Mucosa of gallbladder (tissue), 1 donor: ENCODE measurements at places on chromosomes 1 and 21. TPM values are rescaled to one million over a fixed set of nuclear protein-coding genes. Genes with fewer than 3 reads are reported as not detected.

GRCh38 chr1:119651133-119651532, 3.1 kb upstream of the ZNF697 start:
- no peak for DNase-seq

DNA sequence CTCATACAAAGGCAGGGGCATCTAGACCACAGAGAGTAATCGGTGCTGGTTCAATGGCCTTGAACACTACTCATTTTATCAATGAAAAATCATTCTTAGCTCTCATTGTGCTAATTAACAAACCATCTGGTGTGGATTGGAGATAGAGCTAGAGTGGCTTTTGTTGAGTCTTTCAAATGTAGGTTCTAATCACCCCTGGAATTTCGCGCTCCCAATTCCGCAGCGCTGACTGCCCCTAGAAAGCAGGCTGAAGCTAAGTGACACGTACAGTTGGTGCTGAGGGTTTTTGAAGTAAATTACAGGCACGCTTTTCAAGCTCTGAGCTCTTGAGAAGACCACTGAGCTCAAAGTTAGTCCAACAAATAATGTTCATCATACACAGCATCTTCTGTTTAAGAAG, 31.2 kb upstream of the CA6 start:
- DNase-seq: no peak

DNA sequence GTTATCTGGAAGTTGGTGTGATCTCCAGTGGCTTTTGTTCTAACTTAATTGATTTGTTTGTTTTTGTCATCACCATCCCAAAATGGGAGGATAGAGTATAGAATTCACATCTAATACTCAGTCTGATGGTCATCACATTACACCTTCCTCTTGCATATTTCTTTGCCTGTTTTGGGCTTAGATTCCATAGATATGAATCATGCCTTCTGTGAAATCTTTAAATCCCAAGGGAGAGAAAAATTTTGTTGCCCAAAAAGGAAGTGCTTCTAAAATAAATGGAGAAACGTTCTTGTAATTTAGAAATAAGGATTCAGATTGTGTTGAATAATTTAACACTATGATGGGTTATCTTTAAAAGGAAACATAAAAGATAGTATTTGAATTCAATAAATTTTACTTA, 446.0 kb upstream of the LRRC7 start:
- DNase-seq: no peak

GRCh38 chr1:109947582-109948284, 36.8 kb upstream of the AHCYL1 start:
- no peak for DNase-seq

DNA sequence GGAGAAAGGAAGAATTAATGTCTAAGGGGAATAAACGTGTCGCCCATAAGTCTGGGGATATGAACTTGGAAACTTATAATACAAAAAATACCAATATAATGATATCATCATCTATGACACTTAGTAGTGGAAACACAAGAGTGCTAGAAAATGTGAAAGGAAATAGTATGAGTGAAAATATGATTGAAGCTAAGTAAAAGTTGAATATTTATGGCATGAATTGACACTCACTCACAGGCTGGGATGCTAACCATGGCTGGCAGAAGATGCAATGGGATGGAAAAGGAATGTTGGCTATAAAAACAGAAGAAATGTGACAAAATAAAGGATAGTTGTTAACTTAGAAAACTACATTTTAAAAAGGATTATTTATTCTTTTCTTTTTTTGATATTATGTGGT, 120.1 kb downstream of the XPR1 start:
- DNase-seq: no peak

The CAMK1G gene
- 0.12 TPM for total RNA-seq

The TMOD4 gene
- 0.78 TPM for total RNA-seq

GRCh38 chr21:28944296-28944695, 48.4 kb downstream of the LTN1 start:
- DNase-seq: no peak

DNA sequence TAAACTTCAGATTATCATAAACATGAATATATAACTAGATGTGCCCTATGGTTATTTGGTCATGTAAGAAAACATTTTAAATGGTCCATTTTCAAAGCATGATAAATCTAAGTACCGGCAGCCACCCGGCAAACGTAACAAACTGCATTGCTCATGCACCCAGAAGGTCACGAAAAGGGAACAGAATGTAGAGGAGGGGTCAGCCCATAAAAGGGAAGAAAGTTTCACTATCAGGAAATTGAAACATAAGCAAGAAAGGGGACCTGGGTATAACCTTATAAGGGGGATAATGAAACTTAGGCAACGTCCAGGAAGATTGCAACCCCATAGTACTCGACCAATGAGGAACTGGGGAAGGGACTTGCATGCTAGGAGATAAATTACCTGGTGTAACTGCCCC, 421.2 kb upstream of the ZRANB2 start:
- no peak for DNase-seq

The ASPM gene
- 1.3 TPM for total RNA-seq

The OR2L13 gene
- total RNA-seq: not detected

DNA sequence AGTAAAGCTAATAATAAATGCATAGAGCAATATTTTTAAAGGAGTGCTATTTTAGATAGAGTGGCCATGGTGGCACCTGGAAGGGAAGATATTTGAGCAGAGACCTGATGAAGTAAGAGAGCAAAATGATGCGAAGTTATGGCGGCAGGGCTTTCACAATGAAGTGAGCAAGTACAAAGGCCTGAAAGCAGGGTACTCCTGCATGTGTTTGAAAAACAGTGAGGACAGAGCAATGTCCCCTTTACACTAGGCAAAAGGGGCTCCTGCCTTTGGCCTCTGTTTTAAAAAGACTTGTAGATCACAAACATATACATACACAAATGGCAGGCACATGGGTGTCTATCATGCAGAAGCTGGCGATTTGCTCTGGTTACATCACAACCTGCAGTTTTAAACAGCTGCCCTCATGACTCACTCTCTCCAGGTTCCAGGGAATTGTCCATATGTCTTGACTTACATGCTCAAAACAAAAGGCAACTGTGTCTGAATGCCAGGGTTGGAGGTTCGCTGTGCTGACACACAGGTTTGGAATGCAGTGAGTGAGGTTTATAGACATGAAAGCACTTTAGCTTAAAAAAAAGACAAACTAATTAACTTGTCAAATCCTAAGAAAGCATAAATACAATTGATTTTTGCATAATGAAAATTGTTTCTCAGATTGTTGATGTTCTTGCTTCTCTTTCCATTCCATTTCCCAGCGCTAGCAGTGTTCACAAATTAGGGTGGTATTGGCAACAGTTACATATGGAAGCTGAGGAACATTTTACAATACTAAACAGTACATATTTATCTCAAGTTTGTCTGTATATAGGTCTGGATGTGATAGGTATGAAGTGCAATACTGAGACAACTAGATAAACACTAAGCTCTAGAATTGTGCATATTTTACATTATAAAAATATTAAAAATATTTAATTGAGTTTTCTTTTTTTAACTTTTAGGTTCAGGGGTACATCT, 313.9 kb downstream of the BARHL2 start:
- DNase-seq: peak; percentile 82

The CFAP45 gene
- 0.37 TPM for total RNA-seq
